ENCODE measurements at places on chromosomes 6 and 20. TPM values are rescaled to one million over a fixed set of nuclear protein-coding genes. Genes with fewer than 3 reads are reported as not detected.
A peak's percentile ranks its signal among the peaks of the same experiment; 100 is the strongest.

The PAX1 gene
- 2.7 TPM for polyA plus RNA-seq

DNA sequence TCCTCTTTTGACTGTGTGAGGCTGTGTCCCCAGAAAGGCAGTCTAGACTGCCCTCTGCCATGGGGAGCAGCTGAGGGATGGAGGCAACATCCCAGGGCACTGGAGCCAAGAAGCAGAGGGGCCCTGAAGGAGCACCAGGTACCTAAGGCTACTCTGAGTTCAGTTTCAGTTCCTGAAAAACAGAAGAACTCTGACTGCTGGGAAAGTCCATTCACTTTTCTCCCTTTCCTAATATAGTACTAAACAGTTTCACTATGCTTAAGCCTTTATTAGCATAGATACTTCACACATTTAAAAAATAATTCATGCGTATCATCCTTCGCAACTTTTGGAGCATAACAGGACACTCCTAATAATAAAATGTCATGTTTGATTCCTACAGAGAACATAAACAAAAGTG is 130.0 kb downstream of the FOXC1 start:
- DNase-seq: no peak

- DNase-seq: no peak
Measured at GRCh38 chr6:87152526-87152955, 2.8 kb upstream of the ZNF292 start.

DNA sequence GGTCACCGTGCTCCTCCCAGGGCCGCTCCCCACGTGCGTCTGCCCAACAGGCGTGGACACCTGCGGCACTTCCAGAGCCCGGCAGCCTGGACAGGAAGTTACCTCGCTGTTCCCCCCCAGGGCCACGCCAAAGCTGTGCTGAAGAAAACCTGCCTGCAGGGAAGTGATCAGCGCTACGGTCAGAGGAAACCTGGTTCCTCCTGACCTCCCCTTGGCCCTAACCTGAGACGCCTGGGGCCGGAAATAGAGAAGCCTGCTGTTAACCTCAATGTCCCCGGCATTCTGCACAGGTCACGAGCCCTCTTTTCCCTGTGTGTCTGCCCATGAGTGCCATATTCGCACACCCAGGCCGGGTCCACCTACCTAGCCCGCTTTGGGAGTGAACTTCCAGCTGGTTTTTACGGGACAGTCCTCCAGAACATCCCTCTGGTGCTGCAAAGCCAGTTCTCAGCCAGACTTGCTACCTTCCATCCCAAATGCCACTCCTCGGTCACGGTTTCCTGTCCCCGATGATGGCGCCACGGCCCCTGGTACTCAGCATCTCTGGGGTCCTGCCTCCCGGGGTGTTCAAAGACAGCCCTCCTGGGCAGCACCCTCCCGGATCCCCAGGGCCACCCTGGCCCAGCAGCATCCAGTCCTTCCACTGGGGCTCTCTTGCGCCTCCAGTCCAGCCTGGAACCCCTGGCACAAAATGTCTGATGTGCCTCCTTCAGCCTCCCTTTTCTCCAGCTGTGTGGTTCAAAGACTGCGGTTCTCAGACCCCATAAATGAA is 12.0 kb upstream of the IRF4 start:
- no peak for DNase-seq

The ZBP1 gene
- not detected for polyA plus RNA-seq

The GPR6 gene
- polyA plus RNA-seq: not detected

- no peak for DNase-seq
Measured at GRCh38 chr6:15312500-15312899, 66.6 kb downstream of the JARID2 start.

The CLVS2 gene
- 0.41 TPM for polyA plus RNA-seq

- peak; percentile 53 for DNase-seq
Measured at GRCh38 chr6:145206247-145206907, 528.9 kb downstream of the EPM2A start.

GRCh38 chr20:16672299-16672698 is 57.5 kb upstream of the SNRPB2 start:
- no peak for DNase-seq

- DNase-seq: no peak
Measured at GRCh38 chr6:36333171-36333895, 3.4 kb downstream of the BNIP5 start.

DNA sequence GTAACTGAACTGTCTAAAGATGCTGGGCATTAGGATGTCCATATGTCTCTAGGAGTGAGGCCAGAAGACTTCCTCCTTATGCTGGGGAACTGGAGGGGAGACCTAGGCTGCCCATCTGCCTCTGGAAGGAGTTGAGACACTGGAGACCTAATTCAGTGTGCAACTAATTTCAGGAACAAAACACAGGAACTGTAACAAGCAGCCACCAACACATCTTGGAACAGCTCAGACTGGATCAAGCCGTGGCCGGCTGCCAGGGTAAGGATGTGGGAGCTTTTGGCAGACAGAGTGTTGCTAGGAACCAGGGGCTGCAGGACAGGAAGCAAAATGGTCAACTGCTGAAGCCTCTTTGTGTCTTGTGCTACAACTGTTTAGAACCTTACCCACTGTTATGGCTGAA is 16.4 kb upstream of the MAS1 start:
- DNase-seq: peak; percentile 32

- no peak for DNase-seq
Measured at GRCh38 chr6:92377137-92377536, 1042.2 kb downstream of the EPHA7 start.

DNA sequence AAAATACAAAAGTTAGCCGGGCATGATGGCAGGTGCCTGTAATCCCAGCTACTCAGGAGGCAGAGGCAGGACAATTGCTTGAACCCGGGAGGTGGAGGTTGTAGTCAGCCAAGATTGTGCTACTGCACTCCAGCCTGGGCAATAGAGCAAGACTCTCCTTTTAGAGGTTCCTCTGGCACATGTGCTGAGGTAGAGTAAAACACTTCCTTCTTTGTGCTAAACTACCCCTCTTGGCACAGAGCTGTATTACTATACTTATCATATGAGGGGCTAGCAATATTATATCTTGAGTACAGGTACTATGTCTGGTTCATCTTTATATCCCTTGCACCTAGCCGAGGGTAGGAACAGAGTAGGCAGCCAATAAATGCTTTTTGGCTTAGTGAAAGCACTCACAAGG is 40.2 kb upstream of the SAMHD1 start:
- no peak for DNase-seq

All from muscle of back (tissue), 13 donors.